ENCODE measurements at places on chromosomes 2 and 18.

GRCh38 chr18:73975266-73975665 lies 172.4 kb downstream of the FBXO15 start:
- DNase-seq, result no peak

- no peak for DNase-seq
Observed at GRCh38 chr2:36290306-36290856, 65.2 kb upstream of the CRIM1 start.

- DNase-seq, result no peak
Observed at GRCh38 chr2:158677542-158677941, 117.6 kb upstream of the DAPL1 start.

GRCh38 chr18:56038171-56039030 lies 450.4 kb upstream of the TCF4 start:
- no peak for DNase-seq

DNA sequence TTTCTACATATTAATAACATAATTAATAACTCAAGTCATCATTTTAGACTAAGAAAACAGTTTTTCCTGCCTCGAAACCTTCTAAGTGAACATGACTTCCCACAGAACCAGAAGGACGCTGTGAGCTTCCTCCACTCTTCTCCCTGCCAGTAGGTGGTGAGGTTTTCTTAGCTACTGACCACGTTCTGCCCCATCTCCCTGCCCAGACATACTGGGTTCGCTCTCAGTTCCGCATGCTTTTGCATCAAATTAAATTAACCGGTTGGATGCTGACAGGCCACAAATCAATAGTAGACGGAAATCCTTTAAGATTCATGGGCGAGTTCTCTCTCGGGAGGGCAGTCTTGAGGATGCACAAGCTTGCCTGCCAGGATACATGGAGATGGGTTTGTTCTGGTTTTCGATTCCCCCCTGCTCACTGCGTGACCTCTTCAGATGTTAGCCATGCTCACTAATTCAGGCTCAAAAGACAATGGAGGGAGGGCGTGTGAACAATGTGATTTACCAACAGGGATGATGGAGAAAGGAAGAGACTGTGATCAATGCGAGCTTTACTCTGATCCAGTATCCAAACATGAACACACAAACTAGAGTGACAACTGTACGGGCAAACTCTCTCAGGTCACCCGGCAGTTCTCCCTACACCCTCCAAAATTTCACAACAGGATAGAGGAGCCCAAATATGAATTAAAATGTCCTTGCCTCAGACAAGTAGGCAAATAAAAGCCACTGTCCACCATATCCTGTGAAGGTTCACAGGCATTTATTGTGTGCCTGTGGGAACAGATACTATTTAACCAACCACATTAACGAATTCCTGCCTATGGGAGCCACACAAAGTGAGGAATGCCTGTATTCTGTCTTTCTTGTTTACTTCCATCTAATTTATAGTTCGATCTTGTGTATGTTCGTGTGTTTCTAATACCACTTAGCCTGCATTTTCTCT lies 375.7 kb downstream of the EIPR1 start:
- peak; percentile 4 for DNase-seq

- DNase-seq, result no peak
Observed at GRCh38 chr18:61955644-61956043, 62.8 kb upstream of the RNF152 start.

DNA sequence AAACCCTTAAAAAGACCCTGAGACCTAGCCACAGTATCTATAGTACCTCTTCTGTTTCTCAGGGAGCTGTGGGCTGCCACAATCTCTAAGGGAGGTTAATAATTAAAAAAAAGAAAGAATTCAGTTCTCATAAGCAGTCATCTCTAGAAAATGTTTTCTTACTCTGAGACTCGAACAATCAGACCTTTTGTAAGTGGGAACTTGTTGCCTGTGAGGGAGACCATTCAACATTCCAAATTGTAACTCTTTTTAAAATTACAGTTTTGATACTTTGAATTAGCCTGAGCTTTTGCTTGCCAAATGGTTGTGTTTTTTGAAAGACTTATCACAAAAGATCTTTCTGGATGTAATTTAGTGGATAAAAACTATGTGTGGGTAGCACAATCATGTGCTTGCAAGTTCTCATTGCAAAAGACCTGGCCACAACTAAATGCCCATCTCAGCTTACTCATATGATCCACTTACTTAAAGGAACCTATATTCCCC lies 33.3 kb downstream of the IL1R2 start:
- no peak for DNase-seq

- DNase-seq, result no peak
Observed at GRCh38 chr2:223832241-223832903, 5.0 kb downstream of the AP1S3 start.

DNA sequence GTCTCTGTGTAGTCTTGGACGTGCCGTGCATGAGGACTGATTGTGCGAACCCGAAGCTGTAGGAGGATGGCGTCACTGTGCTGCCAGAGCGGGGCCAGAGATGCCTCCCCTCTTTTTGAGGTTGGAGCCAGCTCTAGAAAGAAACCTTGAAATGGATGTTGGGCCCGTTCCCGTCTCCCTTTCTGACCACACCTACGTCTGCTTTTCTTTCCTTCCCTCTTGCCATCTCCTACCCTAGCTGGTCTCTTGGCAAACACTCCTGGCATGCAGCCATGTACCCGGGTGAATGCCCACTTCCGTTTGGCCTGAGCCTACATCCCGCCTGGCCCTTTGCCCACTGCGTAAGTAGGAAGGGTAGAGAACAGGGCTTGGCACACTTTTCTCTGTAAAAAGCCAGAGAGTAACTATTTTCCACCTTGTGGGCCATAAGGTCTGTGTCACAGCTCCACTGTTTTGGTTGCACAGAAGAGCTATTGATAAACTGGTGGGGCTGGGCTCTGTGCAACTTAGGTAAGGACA lies 37.4 kb downstream of the SH3BP4 start:
- peak; percentile 47 for DNase-seq

GRCh38 chr18:31500051-31500688 lies 2.2 kb downstream of the DSG2 start:
- DNase-seq, result no peak

DNA sequence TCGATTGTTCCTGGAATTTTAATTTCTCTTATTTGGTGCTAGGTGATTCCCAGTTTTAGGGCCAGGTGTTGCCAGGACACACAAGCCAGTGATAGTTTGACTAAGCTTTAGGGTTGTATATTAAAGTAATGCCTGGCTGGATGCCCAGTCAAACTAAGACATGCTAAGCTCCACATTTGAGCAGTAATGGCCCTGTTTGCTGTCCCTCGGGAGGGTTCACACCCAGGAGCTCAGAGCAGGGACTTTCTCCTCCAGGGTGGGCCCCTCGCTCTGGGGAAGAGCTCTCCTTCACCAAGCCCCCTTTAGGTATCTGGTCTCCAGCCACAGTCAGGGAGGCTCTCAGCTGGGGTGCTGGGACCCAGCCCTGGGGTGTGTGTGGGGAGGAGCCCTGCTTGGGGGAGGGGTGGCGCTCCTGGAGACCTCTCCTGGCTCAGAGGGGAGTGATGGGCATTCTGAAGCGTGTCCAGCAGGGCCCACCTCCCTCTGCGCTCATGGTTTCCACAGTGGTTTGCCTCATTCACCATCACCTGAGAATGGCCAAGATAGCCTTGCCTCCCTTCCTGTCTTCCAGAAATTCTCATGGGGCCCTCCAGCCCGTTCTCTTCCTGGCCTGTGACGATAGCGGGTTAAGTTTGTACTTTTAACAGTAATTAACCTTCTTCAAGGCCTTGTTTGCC lies 31.7 kb downstream of the INPP4A start:
- DNase-seq, result no peak

DNA sequence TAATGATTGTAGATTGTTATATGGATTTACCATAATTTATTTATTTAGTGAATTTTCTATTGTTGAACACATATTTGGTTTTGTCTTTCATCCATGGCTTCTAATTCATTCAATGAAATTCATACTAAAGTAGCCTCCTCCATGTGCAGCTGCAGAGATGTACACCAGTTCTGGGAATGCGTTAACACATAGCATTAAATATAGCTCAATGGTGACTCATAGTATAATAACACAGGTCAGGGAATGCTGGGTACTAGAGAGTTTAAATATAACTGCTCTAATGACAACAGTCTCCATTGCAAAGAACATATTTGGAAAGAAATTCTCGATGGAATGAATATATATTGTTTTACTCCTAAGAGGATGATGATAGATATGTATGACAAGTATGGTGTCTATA lies 1190.2 kb upstream of the NRXN1 start:
- DNase-seq, result no peak

DNA sequence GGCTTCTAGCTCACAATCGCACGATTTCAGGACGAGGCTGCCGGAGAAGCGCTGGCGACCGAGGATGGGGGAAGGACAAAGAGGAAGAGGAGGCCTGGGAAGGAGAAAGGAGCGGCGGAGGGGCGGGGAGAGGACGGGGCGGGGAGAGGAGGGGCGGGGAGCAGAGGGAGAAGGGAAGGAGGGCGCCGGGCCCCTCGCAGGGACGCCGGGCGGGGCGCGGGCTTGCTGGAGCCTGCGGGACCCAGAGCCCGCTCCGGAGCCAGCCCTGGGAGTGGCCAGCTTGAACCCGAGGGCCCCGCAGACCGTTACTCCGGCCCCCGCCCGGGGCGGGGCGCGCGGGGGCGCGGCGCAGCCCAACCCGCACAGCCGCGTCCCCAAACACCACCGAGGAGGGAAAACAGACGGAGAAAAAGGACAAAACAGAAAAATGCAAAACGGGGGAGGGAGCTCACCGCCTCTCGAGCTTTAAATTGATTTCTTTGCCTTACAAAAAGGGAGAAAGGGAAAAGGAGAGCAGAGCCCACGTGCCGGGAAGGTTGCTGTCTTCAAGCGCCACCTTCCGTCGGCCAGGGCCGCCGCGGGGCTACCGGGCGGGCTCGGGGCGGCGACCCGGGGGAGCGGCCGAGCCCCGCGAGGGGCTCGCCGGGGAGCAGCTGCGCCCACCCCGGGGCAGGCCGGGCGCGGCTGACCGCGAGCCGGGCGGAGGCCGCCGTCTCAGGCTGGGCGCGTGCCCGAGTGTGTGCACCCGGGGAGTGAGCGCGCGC lies 781 bp upstream of the SOX11 start:
- DNase-seq, result no peak

GRCh38 chr2:119292226-119292625 lies 68.6 kb downstream of the STEAP3 start:
- no peak for DNase-seq

DNA sequence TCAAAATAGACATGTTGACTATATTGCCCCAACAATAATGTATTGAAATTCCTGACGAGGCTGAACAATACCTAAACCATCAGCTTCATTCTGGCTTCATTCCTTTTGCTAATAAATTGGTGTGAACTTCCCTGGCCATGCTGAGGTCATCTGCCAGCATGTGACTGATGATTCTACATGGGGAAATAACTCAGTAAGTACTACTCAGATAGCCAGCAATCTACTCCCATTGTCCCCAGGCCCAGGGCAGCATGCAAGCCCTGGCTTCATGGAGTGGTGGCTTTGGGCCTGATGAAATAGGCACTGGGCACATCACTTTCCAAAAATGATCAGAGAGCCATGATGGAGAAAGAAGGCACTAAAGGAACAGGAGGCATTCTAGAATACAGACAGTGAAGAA lies 468.5 kb upstream of the PIK3C3 start:
- DNase-seq, result no peak

GRCh38 chr2:60439219-60439974 lies 114.1 kb downstream of the BCL11A start:
- DNase-seq, result no peak

DNA sequence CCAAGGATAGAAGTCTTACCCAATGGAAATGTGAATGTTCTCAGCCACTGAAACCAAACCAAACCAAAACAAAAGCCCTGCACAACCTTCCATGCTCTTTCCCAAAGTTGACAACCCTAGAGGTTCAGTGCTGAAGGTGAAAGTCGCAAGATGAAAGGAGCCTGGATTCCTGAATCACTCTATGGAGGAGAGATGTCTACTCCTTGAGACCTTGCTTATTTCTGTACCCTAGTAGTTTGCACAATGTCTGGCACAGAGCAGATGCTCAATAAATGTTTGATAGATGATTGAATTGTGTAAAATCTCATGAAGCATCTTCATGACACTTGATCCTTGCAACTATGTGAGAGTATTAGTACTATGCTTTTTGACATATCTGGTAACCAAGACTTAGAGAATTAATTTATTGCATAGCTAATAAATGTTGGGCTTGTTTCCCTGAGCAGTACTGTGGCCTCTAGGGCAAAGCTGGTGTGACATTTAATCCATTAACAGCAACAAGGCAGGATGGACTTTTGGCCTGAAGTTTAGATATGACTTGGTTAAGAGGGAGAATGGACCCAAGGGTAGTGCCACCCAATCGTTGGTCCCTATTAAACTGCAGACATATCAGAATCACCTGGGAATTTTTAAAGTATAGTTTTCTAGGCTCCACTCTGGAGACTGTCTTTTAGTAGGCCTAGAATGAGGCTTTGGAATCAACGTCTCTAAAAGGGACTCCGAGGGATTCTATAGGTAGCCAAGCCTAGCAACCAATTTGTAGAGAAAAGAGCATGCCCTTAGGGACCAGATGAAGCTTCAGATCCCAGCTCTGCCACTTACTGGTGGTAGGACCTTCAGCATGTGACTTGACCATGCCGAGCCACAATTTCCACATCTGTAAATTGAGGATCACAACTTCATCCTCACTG lies 145.9 kb downstream of the DDX1 start:
- no peak for DNase-seq
